ENCODE measurements at places on chromosomes 16 and 17.

DNA sequence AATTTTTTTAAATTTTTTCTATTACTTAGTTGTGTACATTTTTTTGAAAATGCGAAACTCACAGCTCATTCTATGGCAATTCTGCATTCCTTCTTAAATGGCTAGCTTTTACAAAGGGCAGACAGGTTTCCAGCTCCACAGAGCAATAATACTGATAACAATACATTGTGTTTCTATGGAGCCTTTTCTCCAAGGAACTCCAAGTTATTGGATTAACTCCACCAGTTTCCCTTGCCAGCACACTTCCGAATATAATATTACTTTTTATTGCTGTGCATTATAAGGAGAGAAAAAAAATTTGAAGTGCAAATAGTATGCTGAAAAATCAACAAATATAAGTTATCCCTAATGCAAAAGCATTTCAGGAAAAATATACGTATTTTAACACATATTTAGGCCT is 127.5 kb upstream of the PSMD7 start:
- DNase-seq: no peak

DNA sequence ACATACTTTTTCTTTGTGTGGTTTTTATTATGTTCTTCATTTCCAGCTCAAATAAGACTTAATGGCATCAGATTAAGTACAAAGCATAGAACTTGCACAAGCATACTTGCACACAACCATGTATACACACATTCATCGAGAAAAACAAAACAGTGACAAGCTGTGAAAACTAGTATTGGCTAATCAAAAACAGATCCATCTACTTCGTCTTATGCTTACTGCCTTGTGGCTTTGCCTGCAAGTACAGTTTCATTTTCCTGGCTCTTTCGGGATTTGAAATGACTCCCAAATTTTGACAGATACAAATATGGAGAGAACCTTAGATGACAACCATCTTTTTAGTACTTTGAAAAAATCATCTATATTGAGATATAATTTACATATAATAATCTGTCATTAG is 338.3 kb downstream of the BCAS3 start:
- no peak for DNase-seq

DNA sequence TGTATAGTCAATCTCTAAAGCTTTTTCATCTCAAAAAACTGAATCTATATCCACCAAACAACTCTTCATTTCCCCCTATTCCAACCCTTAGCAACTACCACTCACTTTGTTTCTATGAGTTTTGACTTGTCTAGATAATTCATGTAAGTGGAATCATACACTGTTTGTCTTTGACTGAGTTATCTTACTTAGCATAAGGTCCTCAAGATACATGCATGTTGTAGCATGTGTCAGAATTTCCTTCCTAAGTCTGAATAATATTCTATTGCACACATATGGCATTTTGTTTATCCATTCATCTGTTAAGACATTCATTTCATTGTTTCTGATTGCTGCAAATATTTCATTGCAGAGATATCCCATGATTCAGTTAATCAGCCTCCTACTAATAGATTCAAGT is 72.2 kb downstream of the SSH2 start:
- DNase-seq: no peak

- DNase-seq: no peak
These were observed 32.6 kb downstream of the TMEM100 start for GRCh38 chr17:55690105-55690508.

DNA sequence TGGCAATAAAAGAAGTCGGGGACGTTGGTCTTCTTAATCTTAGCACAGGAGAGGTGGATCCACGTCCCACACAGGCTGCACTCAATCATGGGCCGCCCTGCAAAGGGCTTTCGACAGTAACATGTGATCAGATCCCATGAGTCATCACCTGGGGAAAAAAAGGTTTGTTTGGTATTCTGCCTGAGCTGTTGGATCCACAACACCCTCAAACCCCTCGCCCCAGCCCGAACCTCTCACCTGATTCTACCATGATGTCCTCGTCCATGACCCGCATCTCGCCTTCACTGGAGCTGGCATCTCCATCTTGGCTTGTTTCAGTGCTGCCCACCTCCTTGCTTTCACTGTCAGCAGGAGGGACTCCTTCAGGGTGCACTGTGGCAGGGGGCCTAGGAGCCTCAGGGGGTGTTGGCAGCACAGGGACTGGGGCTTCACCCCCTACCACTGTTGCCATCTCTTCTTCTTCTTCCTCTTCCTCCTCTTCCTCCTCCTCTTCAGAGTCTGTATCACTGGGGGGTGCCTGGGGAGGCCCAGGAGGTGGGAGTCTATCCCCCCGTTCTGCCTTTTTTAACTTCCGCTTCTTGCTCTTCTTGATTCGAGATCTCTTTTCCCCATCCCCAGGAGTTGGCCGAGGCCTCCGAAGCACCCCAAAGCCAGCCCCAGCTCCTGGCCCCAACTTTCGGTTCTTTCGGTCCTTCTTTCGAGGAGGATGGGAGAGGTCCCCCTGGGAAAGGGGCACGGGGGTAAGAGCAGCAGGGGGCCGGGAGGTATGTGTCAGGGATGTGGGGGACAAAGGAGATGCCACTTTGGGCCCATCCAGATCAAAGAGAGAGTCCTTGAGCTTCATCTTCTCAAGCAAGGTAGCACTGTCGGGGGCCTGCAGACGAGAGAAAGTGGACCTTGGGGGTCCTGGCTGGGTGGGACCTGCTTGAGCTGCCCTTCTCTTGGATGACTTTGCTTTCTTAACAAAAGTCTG is 1.7 kb upstream of the DVL2 start:
- DNase-seq: no peak

DNA sequence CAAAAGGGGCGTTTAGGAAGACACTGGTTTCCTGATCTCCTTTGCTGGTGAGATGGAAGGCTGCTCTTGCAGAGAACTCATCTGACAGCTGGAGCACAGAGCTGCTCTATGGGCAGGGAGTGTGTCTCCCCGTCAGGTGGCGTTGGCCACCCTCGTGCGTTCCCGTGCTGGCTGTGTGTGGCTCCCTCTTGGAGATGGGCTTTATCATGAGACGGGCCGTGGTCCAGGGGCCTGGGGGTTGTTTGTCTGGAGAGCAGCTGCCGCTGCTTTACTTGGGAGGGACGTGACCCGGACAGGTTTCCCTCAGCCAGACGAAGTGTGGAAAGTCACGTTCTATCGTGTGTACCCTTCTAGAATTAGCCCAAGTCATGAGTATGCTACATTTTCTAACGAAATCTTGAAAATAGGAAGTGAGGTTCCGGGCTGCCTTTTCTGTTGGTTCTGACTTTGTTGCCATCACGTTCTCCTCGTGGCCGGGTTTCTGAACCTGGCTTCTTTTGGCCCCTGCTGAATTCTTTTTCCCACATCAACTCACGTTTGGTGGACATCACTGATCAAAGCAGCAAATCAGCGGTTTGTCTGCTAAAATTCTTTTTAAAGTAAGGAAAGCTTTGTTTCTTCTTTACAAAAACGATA is 105.6 kb upstream of the CHMP6 start:
- DNase-seq: no peak

GRCh38 chr16:4393240-4393600 is 21.6 kb downstream of the VASN start:
- DNase-seq: no peak

- no peak for DNase-seq
These were observed 10.8 kb downstream of the FASN start for GRCh38 chr17:82086941-82087906.

- no peak for DNase-seq
These were observed 22.0 kb downstream of the MTHFSD start for GRCh38 chr16:86533076-86533475.

DNA sequence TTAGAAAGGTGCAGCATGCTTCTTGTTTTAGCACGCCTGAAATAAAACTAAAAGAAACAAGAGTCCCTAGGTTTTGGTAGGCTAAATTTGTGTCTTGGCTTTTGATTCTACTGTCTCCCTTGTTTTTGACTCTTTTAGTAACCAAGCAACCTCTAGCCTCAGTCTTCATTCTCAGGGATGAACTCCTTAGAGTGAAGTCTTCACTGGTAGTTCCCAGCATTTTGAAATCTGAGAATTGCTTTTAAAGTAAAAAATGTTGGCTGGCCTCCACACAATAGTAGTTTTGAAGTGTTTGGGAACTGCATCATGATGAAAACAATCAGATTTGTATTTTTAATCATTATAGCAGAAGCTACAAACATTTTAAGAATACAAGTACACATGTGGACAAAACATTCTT is 6.1 kb upstream of the CDR2 start:
- no peak for DNase-seq

DNA sequence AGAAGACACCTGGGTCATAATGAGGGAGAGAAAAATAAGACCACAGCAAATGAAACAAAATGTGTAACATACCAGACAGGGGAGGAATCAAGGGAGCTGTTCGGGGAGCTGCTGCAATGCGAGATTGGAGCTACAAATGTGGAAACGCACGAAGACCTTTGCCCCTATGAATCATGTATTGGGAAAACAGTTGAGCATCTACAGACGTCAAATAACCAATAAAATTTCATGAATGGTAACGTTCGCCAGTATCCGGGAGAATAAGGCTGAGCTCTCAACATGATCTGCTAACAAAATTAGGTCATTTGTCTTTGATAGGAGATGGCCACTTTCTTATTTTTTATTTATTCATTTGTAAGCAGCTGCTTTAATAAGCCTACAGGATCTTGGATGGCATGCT is 486.2 kb upstream of the RBFOX1 start:
- DNase-seq: no peak

- DNase-seq: no peak
These were observed 832.3 kb upstream of the GOT2 start for GRCh38 chr16:59566446-59566845.

DNA sequence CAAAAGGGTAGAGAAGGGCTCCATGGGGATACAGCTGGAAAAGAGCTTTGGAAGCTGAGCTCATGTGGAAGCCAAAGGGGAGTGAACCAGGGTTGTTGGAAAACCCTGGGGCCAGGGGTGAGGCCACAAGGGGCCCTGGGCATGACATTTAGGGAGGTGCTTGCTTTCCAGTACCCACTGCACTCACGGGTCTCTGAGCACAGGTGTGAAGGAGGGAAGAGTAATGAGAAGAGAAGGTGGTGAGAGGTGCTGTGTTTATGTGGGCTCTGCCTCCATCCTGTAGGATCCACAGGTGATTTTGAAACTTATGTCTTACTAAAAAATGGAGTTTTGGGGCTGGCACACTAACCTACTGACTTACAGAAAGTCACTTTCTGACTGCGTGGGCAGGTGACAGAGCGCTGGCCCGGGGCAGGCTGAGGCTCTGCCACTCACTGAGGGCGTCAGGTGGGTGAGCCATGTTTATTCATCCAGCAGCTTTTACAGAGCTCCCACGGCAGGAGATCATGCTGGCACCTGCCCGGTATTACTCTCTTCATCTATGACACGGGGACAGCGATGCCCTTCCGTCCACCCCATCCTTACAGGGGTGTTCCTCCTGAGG is 18.9 kb downstream of the KSR1 start:
- DNase-seq: no peak

DNA sequence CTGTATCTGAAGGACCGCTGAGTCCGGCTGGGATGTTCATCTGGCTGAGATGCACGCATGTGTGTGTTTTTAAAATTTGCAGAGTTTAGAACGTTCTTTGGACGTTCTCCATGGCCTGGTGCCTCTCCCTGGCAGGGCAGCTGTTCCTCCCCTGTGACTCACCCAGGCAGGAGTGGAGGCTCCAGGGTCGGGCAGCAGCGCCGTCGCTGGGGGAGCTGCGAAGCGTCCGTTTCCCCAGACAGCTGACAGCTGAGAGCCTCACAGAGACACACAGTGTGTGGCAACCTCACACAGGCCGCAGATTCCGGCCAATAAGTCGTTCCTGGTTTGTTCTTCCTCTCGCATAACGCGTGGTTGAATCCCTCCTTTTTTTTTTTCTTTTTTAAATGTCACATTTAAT is 80.6 kb downstream of the OR1D5 start:
- DNase-seq: no peak

DNA sequence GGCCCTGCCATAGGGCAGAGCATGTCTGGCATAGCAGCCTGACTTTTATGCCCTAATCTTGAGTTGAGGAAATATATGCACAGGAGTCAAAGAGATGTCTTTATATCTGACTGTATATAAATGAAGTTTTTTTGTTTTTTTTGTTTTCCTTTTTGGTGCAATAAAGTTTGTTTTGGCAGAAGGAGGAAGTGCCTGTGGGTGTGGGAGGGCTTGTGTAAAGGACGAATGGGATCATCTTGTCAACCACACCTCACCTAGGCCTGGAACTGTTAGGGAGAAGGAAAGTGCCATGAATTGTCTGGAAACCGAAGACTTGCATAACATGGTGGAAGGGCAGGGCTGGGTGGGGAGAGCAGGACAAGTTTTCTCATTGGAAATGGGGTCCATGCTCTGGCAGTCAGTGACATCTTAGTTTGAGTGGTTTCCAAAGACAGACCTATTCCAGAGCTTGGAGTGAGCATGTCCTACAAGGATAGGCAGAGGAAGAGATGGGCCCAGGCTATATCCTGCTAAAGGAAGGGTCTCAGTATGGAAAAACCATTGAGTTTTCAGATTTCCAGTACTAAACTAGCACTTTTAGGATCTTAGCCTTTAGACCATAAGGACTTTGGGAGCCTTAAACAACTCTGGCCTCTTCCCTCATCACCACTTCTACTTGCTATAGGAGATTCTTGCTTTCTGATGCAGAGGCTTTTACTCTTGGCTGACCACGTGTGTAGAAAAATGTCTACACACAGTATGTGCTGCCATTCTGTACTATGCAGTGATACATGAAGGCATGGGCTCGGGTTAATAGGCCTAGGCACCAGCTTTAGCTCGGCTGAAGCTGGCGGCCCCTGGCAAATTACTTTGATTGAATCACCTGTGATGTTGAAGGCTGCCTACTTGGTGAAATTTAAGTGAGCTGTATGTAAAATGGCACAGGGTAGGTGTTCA is 15.5 kb downstream of the SNF8 start:
- DNase-seq: no peak

GRCh38 chr17:41338961-41339485 is 11.6 kb downstream of the KRT33A start:
- DNase-seq: no peak

DNA sequence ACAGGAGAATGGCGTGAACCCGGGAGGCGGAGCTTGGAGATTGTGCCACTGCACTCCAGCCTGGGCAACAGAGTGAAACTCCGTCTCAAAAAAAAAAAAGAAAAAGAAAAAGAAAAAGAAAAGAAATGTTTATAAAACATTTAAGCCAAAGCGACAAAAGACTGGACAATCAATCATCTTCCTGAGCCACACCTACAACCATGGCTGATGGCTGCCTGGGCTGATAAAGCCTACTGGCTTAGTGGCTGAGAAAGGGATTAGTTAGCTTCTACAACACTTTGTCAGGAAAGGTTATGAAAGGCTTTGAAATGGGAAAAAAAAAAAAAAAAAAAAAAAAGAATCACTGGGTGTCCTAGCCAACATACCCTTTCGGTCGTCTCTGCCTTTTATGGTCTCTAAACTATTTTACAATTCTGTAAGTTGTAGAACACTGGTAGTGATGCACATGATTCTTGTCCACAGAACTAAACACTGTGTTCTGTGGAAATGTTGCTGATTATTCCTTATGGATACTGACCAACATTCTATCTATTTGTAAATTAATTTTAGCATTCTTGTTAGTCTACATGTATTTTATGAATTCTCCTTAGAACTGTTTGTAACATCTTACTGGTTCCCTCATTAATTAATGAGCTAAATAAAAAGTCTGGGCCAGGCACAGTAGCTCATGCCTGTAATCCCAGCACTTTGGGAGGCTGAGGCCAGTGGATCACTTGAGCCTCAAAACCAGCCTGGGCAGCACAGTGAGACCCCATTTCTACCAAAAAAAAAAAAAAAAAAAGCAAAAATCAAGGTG is 45.5 kb downstream of the ZZEF1 start:
- no peak for DNase-seq
